ENCODE measurements at places on chromosomes 3 and 15.

- no peak for DNase-seq
Measured at GRCh38 chr3:138303474-138303873, 26.2 kb downstream of the NME9 start.

GRCh38 chr3:123757281-123757940 is 126.7 kb downstream of the MYLK start:
- DNase-seq: no peak

- no peak for DNase-seq
Measured at GRCh38 chr3:71917545-71917944, 132.6 kb upstream of the PROK2 start.

DNA sequence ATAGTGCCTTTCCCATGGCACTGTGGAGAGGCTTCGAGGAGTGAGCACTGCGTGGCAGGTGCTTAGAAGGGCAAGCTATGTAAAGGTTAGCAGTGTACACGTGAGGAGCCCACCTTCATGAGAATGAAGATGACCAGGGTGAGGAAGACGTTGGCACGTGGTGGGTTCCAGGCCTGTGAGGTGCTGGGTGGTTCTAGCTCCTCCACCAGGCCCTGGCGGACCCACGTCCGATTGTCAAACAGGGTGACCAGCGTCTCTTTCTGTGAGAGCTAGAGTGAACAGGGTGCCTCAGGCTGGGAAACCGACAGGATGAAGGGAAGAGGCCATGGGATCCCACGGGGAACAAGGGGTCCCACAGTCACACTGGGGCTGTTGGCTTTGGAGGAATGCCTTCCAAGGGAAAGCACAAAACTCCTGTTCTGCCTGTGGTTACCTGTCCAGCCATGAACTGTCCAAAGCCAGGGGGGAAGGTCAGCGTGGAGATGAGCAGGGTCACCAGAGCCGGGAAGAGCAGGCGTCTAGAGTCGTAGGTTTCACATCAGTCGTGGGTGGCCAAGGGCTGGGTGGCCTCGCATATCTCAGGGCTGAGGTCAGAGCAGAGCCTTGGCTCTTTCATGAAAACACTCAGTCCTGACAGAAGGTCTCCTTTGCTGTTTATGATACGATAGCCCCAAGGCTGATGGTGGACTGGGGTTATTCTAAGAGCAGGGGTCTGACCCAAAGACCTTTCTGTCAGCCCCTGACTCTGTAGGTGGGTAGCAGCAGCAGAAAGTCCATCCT is 6.0 kb downstream of the CLCN2 start:
- no peak for DNase-seq

DNA sequence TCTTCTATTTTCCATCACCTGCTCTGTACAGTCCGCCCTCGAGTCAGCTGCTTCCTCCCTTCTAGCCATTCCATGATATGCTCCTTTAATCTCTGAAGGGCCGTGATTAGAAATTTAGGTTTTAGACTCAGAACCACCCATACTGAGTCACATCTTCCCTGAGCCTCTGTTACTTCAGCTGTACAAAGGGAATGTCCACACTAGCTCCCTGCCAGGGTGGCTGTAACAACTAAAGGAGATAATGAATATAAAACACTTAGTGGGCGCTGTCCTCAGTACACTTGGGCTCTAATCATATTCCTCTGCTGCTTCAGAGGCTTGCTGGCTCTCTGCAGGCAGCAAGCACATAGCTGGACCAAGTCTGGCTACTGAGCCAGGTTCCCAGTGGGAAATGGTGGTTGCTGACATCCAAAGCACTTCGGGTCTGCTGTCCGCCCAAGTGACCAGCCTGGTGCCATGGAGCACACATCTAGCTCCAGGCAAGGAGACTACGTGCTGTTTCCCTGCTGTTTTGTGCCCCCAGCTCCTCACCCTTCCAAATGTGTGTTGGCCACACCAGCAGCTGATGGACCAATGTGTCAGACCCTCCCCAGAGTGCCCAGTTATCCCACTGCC is 901 bp upstream of the CHST14 start:
- no peak for DNase-seq

GRCh38 chr3:192570821-192571791 is 156.2 kb downstream of the FGF12 start:
- no peak for DNase-seq

GRCh38 chr15:81783586-81783985 is 262.2 kb downstream of the MEX3B start:
- DNase-seq: no peak

DNA sequence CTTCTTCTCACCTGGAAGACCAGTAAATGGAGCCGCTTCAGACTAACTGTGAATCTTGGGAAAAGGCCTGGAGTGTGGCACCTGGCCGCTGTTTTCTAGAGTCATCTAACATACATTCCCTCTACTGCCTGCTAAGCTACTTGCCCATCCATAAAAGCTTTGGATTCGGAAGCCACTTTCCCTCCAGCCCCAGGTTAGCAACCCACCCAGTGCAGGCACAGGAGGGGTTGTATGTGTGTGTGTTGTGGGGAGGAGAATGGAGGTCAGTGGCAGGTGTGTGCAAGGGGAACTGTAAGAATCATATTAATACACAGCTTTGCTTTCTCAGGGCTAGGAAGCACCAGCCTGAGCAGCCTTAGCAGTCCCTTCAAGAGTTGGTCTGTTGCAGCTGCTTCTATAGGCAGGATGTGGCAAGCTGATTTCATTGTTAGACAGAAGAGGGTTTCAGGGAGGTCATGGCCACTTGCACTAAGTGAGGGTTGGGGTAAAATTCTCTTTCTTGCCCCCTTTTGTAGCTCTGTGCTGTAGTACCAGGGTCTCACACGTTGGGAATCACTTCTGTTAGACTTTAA is 8.9 kb downstream of the NSUN3 start:
- no peak for DNase-seq

DNA sequence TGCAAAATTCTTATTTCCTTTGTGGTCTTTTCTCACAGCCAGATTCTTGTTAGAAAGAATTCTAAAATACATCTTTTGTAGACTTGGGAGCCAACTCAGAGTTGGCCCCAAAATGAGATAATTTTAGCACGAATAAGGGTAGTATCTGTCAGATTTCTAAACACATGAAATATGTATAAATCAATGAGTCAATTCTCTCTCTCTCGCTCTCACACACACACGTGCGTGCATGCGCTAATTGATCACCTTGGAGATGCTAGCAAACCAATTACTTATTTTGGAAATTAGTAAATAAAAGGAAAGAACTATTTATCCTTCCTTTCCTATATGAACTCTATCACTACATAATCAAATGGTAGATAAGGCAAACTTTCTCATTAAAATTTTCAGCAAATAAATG is 32.9 kb upstream of the PIK3R4 start:
- DNase-seq: no peak

DNA sequence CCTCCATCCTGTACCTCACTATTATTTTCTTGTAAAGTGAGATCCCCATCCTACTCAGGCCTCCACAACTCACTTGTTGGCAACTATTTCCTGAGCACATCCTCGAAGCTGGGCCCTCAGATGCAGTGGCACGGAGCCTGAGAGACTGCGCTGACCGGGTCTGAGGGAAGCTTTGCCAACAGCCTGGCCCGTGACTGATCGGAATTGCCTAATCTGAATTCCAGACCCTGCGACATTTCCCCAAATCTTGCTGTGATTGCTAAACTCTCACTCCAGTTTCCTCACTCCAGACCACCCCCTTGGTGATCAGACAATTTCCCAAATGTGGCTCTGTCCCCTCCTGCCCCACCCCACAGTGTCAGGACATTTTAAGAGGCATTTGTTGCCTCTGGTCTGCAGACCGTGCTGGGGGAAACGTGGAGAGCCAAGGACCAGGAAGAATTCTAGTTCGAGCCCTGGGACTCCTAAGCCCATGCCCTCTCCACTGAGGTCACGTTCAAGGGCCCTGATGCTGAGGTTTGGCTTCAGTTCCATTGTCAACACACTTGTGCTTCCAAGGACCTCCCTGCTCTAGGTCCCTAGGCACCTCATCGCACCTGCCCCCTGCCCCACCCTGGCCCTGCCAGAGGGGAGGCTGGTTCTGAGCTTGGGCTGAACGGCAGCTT is 22.8 kb downstream of the KLHL25 start:
- no peak for DNase-seq

- no peak for DNase-seq
Measured at GRCh38 chr15:83365370-83365938, 81.0 kb upstream of the BNC1 start.

- DNase-seq: no peak
Measured at GRCh38 chr3:66004244-66004643, 34.5 kb downstream of the MAGI1 start.

DNA sequence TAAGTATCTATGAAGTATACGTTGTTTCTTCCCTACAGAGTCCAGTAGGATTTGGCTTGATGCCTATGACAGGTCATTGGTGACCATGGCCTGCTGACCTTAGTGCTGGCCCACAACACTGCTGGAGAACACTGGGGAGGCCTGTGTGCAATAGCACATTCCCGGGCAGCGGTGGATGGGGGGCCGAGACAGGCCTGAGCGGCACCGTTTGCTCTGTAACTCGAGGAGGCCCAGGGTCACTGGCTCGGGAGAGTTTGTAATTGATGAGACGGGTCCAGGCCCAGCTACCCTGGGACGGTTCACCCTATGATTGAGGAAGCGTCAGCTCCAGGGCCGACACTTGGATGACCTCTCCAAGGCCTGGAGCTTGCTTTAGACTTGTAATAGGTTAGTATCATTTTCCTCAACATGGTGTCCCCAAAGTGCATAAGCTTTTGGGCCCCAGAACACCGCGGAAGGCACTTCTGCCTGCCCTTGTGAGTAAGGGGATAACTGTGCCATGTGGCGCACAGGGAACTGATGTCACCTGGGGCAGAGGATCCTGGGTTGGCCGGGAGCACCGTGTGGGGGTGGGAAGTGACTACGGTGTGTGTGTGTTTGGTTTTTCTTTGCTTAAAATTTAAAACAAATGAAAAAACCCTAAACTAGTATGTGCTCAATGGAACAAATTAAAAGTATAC is 12.0 kb downstream of the TRPM1 start:
- DNase-seq: no peak

- DNase-seq: no peak
Measured at GRCh38 chr15:96243701-96244100, 86.8 kb upstream of the NR2F2 start.

GRCh38 chr3:51938780-51939425 is 2.8 kb downstream of the RRP9 start:
- no peak for DNase-seq

DNA sequence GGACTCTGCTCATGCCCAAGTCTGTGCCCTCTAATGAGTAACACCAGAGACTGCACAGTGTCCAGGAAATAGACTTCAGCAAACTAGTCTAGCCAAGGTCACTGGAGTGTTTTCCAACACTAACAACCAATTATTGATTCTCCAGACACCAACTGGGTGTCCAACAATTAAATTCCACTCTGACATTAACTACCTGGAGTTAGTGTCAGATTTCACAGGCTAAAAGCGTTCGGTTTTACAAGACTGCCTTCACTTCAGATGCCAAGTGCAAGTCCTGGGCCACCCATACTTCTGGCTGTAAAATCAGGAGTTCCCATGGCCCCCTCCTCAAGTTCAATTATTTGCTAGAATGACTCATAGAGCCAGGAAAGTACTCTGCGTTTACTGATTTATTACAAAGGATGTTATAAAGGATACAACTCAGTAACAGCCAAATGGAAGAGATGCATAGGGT is 20.8 kb upstream of the CFAP161 start:
- DNase-seq: no peak

DNA sequence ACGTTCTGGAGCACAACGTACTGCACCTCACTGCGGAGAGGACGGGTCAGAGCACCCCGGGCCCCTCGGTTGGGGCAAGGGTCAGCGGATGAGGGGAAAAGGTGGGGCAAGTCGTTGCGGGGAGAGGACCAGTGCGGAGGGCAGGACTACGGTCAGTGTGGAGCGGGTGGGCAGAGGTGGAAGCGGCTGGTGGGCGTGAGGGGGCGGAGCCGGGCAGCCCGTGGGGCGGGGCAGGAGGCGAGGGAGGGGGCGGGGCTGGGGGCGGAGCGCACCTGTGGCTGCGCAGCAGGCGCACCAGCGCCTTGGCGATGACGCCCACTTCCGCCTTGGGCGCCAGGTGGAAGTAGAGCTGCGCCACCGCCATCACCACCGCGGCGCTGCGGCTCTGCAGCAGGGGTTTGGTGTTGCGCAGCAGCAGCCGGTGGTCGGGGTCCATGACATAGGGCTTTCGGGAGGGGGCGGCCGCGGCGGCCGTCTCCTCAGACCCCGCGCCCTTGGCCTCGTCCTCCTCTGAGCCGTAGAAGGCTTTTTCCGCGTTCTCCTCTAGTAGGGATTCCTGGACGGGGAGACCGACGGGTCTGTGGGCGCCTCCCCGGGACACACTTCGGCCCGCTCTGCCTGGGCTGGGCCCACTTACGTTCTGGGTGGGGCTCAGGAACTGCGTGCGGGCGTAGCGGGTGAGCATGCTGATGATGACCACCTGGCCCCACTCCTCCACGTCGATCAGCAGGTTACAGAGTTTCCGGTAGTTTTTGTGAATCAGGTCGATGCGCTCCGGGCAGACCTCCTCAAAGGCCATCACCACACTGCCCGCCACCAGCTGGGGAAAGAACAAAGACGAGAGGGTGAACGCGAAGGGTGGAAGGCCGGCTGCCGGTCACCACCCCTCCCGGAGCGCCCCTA is 29.2 kb downstream of the AP3B2 start:
- peak; percentile 42 for DNase-seq

DNA sequence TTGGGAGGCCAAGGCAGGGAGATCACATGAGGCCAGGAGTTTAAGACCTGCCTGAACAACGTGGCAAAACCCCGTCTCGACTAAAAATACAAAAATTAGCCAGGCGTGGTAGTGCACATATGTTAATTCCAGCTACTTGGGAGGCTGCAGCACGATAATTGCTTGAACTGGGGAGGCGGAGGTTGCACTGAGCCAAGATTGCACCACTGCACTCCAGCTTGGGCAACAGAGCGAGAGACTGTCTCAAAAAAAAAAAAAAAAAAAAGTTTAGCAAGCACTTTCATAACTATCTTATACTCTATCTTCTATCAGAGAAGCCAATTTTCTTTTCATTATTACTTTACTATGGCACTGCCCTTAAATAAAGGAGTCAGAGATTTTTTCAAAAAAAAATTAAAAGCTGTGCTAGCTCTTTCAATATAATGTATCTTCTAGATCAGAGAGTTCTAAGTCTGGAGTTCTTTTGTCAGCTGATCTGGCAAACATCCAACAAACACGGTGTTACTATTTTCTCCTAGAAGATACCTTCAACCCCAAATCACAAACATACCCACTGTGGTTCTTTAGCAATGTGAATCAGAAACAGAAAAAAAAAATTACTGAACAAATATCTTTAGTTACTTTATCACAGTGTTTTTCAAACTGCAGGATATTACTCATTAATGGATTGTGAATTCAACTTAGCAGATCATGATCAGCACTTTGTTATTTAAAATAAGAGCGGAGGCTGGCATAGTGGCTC is 3.0 kb downstream of the ZNF770 start:
- no peak for DNase-seq

GRCh38 chr3:88005066-88005465 is 53.7 kb downstream of the CGGBP1 start:
- DNase-seq: no peak

GRCh38 chr3:8204853-8205650 is 296.6 kb upstream of the LMCD1 start:
- DNase-seq: no peak

GRCh38 chr3:25582242-25582641 is 82.5 kb downstream of the TOP2B start:
- DNase-seq: no peak

Data from stimulated activated CD8-positive, alpha-beta memory T cell treated with anti-CD3 and anti-CD28 coated beads, Interleukin-4, amount 100 ng/mL, for 1 hour (primary cell).